ENCODE measurements at places on chromosomes 1 and 21.
A peak's percentile ranks its signal among the peaks of the same experiment; 100 is the strongest.

GRCh38 chr1:197774466-197775281 lies 606 bp downstream of the DENND1B start:
- no peak for DNase-seq

DNA sequence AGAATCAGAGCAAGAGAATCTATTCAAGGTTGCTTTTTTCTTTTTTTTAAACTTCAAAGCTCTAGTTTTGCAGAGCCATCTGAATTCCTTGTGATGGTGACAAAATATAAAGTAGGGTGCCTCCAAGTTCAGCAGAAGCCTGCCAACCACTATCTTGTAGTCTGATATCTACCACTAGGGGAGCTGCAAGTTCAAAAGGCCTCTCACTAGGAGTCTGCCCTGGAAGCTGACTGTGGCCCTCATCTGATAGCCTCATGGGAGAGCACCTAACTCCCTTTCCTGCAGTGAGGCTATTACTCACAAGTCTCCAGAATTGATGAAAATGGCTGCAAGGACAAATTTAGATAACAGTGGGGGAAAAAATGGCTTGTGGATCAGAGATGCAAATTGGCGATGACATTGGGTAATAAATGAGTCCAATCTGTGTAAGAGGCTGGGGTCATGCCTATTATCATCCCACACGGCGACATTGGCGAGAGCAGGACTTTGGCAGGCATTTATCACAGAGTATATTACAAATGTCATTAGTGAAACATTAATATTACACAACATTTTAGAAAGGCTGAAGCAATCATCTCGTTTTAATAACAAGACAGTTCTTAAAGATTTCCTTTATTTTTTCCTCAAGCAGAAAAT lies 10.7 kb upstream of the ZP4 start:
- peak; percentile 46 for DNase-seq

- DNase-seq = no peak
Observed at GRCh38 chr1:154733621-154734020, 125.6 kb upstream of the ADAR start.

DNA sequence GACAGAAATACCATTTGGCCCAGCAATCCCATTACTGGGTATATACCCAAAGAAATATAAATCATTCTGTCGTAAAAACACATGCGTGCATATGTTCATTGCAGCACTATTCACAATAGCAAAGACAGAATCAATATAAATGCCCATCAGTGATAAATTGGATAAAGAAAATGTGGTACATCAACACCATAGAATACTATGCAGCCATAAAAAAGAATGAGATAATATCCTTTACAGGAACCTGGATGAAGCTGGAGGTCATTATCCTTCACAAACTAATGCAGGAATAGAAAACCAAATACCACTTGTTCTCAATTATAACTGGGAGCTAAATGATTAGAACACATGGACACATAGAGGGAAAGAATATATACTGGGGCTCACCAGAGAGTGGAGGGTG lies 109.6 kb upstream of the SLC35F3 start:
- DNase-seq = no peak

GRCh38 chr1:57882072-57882471 lies 458.2 kb upstream of the DAB1 start:
- DNase-seq = no peak

DNA sequence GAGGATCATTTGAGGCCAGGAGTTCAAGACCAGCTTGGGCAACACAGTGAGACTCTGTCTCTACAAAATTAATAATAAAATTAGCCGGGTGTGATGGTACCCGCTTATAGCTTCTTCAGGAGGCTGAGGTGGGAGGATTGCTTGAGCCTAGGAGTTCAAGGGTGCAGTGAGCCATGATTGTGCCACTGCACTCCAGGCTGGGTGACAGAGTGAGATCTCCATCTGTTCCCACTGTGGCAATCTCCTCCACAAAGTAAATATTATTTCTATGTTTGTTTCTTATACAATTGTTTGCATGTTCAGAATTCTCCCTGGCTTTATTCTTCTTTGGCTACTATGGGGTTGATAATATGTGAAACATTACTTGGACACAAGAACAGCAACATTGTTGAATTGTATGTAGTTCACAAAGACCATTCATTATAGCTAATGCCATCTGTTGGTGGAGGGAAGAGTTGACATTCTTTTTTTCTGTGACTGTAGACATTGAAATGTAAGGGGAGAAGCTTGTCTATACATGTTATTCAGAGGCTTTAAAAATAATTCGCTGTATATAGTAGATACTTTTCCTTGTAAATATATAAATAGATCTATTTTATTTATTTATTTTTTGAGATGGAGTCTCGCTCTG lies 47.8 kb upstream of the SRSF10 start:
- DNase-seq = peak; percentile 57

DNA sequence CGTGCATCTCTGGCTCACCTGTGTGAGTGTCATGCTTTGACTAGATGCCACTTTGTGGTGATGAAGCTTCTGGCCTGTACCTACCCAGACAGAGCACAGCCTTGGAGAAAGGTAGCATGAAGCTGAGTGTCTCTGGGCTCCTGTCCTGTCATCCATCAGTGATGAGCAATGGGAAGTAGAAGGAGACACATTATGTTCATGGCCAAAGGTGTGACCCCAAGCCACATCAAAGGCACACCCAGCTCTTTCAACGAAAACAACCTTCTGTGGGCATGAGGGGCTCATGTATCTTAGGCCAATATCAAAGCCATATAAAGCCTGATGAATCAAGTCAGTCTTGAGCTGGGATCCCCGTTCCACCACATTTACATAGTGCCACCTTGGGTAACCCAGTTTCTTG lies 1.0 kb upstream of the CLIC6 start:
- no peak for DNase-seq

DNA sequence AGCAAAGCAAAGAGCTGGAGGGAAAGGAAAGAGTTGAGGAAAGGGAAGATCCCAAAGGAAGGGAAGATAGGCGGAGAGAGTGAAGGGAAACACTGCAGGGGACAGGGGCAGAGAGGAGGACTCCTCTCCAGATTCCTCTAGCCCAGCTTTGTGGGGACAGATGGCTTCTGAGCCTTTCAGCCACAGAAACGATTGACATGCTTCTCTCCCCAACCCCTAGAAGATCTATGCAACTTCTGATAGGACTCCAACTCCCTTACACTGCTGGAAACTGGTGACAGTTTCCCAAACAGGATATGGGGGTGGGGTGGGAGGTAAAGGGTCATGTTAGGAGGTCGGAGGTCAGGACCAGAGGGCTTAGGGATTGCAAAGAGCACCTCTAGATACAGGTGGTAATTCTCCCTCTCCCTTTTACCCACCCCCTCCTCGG lies 6.5 kb downstream of the MEX3A start:
- DNase-seq = no peak

- no peak for DNase-seq
Observed at GRCh38 chr1:231550448-231550781, 21.9 kb downstream of the TSNAX start.

- DNase-seq = no peak
Observed at GRCh38 chr1:68819190-68819829, 322.4 kb upstream of the DEPDC1 start.

- DNase-seq = peak; percentile 13
Observed at GRCh38 chr1:18283601-18284385, 176.2 kb downstream of the IGSF21 start.

Data from COLO829 (cell line).